Activated CD4-positive, alpha-beta T cell treated with anti-CD3 and anti-CD28 coated beads, Interleukin-2, amount 10 ng/mL, durations not matched to agents 7 days and 5 days (primary cell): ENCODE measurements at places on chromosomes 12 and 14. TPM values are rescaled to one million over a fixed set of nuclear protein-coding genes. Genes with fewer than 3 reads are reported as not detected.

- H3K4me1 ChIP-seq = peaks cover 8% of the 10 kb centered on the region
- H3K36me3 ChIP-seq = peaks cover 33% of the 10 kb centered on the region
- H3K4me3 ChIP-seq = no peak overlapping the region
- no peak for DNase-seq
- H3K27me3 ChIP-seq = no peaks in the 10 kb centered on the region
- H3K27ac ChIP-seq = no peak overlapping the region
These were observed 14.5 kb downstream of the KRAS start for GRCh38 chr12:25236190-25236589.

DNA sequence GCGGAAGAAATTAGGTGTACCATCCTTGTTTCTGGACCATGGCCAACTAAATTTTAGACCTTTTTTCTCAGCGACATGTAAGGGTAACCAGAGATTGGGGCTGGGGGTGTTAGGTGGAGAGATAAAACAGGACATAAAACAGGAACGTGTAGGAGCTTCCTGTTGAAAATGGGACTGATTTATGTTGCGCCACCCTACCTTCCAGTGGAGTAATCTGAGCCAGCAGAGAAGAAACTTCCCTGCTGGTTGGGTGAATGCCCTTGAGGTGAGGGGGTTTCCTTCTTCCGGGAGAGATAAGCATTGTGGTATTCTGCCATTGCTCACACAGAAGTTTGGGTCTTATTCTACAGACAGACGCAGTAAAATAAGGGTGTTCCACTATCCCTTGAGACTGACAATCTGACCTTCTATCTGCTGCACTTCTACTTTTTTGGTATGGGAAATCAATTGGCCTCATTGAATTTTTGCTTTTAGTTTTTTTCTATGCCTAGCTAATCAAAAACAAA is 417.6 kb downstream of the PCNX1 start:
- H3K27ac ChIP-seq = no peak overlapping the region
- peaks cover 76% of the 10 kb centered on the region for H3K4me1 ChIP-seq
- DNase-seq = peak; percentile 41
- H3K4me3 ChIP-seq = peak overlapping the region; percentile 37
- peaks cover 21% of the 10 kb centered on the region for H3K36me3 ChIP-seq

DNA sequence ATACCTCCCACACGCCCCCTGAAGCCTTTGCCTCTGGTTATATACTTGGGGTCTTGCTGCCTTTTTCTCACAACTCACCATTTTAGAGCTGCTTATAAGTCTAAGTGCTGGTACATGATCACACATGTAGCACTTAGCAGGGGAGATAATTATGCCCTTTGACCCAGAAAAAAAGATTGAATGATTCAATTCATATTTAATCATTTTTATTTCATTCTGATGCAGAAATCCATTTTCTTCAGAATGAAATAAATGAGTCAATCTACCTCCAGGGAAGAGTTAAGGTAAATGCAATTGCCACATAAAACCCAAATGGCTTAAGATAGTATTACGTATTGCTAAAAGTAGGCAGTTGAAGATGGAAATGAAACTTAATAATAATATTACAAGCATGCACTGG is 414.6 kb upstream of the PRICKLE1 start:
- no peak overlapping the region for H3K4me3 ChIP-seq
- no peak overlapping the region for H3K27ac ChIP-seq
- H3K27me3 ChIP-seq = no peaks in the 10 kb centered on the region
- no peaks in the 10 kb centered on the region for H3K4me1 ChIP-seq

- H3K36me3 ChIP-seq = no peaks in the 10 kb centered on the region
- no peak overlapping the region for H3K27ac ChIP-seq
- DNase-seq = no peak
- H3K27me3 ChIP-seq = peaks cover 10% of the 10 kb centered on the region
- no peak overlapping the region for H3K4me3 ChIP-seq
- no peaks in the 10 kb centered on the region for H3K4me1 ChIP-seq
These were observed 23.8 kb downstream of the ST8SIA1 start for GRCh38 chr12:22310709-22311108.

- H3K27me3 ChIP-seq = peaks cover 25% of the 10 kb centered on the region
- H3K4me1 ChIP-seq = no peaks in the 10 kb centered on the region
- DNase-seq = no peak
- no peak overlapping the region for H3K4me3 ChIP-seq
- no peaks in the 10 kb centered on the region for H3K36me3 ChIP-seq
These were observed 7.5 kb downstream of the WIF1 start for GRCh38 chr12:65113621-65114035.

DNA sequence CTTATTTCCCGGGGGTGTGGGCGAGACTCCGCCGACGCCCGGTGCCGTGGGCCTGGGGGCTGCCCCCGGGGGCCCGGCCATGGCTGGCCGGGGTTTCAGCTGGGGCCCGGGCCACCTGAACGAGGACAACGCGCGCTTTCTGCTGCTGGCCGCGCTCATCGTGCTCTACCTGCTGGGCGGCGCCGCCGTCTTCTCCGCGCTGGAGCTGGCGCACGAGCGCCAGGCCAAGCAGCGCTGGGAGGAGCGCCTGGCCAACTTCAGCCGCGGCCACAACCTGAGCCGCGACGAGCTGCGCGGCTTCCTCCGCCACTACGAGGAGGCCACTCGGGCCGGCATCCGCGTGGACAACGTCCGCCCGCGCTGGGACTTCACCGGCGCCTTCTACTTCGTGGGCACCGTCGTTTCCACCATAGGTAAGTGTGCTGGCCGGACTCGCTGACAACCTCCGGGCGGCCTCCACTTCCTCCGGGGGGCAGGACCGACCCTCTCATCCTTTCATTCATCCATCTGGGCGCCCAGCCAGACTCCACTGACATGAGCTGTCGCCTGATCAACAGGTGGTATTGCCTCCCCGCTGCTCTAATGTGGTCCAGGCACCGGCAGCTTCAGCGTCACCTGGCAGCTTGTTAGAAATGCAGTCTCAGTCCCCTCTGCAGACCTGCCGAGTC is 467 bp downstream of the KCNK13 start:
- peak overlapping the region; percentile 64 for H3K4me3 ChIP-seq
- peaks cover 24% of the 10 kb centered on the region for H3K4me1 ChIP-seq
- H3K27me3 ChIP-seq = peaks cover 64% of the 10 kb centered on the region
- DNase-seq = no peak

- H3K27ac ChIP-seq = no peak overlapping the region
- H3K4me1 ChIP-seq = peaks cover 40% of the 10 kb centered on the region
- DNase-seq = no peak
- H3K36me3 ChIP-seq = peaks cover 16% of the 10 kb centered on the region
These were observed 476 bp upstream of the TRAFD1 start for GRCh38 chr12:112124918-112125249.

GRCh38 chr12:132444957-132445883 is 44.7 kb upstream of the FBRSL1 start:
- no peaks in the 10 kb centered on the region for H3K27me3 ChIP-seq
- peak; percentile 88 for DNase-seq
- H3K4me1 ChIP-seq = peaks cover 62% of the 10 kb centered on the region

DNA sequence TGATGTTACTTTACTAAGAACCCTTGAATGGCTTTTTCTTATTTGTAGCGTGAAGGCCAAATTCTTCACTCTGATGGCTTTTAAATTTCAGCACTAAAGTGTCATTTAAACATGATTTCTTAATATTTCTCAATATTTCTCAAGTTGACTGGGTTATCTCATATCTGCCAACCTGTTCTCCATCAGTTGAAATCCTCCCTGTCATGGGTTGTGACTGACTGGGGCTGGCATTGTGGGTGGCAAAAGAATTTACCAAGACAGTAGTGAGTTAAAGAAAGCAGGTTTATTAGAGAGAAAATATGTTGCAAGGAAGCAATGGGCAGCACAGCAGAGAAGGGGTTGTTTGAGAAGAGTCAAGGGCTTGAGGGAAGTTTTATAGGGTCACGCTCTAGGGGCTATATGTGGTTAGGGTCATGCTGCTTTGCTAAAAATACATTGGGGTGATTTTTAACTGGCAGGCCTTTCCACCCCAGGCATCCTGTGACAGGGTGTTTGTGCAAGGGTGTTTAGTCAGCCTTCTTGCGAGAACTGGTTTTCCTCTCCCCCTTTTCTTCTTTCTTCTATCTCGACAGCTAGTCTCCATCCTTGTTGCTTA is 232.8 kb upstream of the SEL1L start:
- H3K4me3 ChIP-seq = no peak overlapping the region
- no peaks in the 10 kb centered on the region for H3K4me1 ChIP-seq
- no peak overlapping the region for H3K27ac ChIP-seq
- H3K27me3 ChIP-seq = no peaks in the 10 kb centered on the region
- no peaks in the 10 kb centered on the region for H3K36me3 ChIP-seq
- DNase-seq = no peak

GRCh38 chr12:104740668-104741067 is 217.4 kb downstream of the SLC41A2 start:
- H3K27me3 ChIP-seq = no peaks in the 10 kb centered on the region
- peaks cover 8% of the 10 kb centered on the region for H3K36me3 ChIP-seq
- peak; percentile 51 for DNase-seq
- peak overlapping the region; percentile 60 for H3K4me3 ChIP-seq
- H3K27ac ChIP-seq = peak overlapping the region; percentile 90
- H3K4me1 ChIP-seq = peaks cover 75% of the 10 kb centered on the region

- no peak for DNase-seq
- no peaks in the 10 kb centered on the region for H3K36me3 ChIP-seq
- H3K27ac ChIP-seq = no peak overlapping the region
- peaks cover 2% of the 10 kb centered on the region for H3K27me3 ChIP-seq
- H3K4me3 ChIP-seq = no peak overlapping the region
These were observed 171.1 kb downstream of the DACT1 start for GRCh38 chr14:58808828-58809227.

- H3K4me1 ChIP-seq = no peaks in the 10 kb centered on the region
- peaks cover 2% of the 10 kb centered on the region for H3K27me3 ChIP-seq
- no peak overlapping the region for H3K27ac ChIP-seq
- no peak for DNase-seq
- no peaks in the 10 kb centered on the region for H3K36me3 ChIP-seq
These were observed 10.8 kb downstream of the OR4Q3 start for GRCh38 chr14:19754172-19754571.

DNA sequence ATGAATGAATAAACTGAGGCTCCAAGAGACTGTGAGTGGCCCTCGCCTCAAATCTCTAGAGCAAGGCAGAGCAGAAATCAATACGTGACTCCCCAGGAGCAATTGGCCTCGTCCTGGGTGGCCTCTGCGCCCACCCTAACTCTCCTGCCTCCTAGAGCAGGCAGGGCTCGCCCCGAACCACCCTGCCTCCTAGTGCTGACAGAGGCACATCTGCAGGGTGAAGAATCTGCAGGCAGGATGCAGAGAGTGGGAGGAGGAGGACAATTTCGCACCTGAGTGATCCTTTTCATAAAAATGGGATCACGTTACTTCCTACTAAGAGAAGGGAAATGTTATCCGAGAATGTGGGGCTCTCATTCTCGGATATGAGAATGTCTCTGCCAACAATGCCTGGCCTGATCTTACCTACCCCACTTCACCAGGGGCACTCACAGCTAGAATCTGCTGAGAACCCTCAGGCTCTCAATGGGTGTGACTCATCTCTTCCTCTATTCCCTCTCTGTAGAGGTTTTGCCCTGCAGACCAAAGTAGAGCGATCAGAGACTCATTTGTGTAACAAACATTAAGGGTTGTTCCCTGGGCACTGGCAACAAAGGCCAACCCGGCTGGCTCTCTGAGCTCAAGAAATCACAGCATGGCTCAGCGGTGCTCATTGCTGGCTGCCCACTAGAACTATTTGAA is 61.7 kb upstream of the BCL2L14 start:
- DNase-seq = peak; percentile 66
- peaks cover 20% of the 10 kb centered on the region for H3K36me3 ChIP-seq
- peaks cover 75% of the 10 kb centered on the region for H3K4me1 ChIP-seq
- peak overlapping the region; percentile 68 for H3K4me3 ChIP-seq
- H3K27ac ChIP-seq = peak overlapping the region; percentile 97
- no peaks in the 10 kb centered on the region for H3K27me3 ChIP-seq

DNA sequence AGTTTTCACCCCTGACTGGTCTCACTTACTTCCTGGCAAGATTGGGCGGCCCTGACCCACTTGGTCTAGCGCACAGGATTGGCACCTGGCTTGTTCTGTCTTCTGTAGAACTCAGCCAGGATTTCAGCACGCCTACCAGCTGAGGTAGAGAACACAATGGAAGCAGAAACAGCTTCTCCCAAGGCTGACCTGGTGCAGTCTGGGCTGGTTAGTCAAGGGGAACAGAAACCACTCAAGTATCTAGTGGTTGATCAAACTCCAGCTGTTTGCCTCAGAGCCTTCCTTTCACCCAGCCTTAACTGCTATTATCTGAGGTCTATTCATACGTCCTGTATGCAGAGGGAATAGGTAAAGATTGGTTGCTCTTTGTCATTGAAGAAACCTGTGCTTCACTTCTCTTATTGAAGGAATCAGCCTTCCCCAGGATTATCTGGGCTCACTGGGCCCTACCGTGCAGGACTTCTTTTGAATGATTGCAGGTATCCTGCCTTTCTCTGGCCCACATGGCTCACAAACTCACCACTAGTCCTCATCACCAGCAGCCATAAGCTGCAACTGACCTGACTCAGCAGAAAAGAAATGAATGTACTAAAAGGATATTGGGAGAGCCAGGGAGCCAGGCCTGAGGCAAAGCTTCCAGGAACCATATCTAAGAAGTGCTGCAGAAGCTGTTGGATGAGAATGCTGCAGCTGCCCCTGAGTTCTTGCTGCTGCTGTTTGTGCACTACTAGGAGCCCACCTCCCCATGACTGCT is 2.5 kb upstream of the PLEKHD1 start:
- no peaks in the 10 kb centered on the region for H3K36me3 ChIP-seq
- no peak overlapping the region for H3K4me3 ChIP-seq
- peaks cover 46% of the 10 kb centered on the region for H3K27me3 ChIP-seq

DNA sequence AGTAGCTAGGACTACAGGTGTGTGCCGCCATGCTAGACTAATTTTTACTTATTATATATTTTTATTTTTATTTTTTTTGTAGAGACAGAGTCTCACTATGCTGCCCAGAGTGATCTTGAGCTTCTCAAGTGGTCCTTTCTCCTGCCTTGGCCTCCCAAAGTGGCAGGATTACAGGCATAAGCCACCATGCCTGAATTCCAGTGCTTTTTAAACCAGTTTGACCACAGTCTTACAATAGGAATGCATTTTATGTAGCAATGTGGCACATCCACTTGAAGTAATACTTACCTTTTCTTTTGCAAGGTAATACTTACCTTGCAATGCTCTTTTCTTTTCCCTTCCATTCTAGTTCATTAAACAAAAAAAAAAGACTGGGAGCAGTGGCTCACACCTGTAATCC is 38.0 kb upstream of the CPM start:
- no peaks in the 10 kb centered on the region for H3K36me3 ChIP-seq
- no peak overlapping the region for H3K4me3 ChIP-seq
- no peaks in the 10 kb centered on the region for H3K4me1 ChIP-seq
- no peaks in the 10 kb centered on the region for H3K27me3 ChIP-seq
- H3K27ac ChIP-seq = no peak overlapping the region

Gene CPM
- total RNA-seq = 0.27 TPM

Gene KRT6A
- not detected for total RNA-seq

Gene ARHGAP9
- total RNA-seq = 259 TPM

Gene PROX2
- total RNA-seq = not detected

Gene AMIGO2
- total RNA-seq = 10.3 TPM

Gene COL2A1
- total RNA-seq = not detected

Gene DNAL1
- 7.7 TPM for total RNA-seq

Gene PLEKHH1
- 0.29 TPM for total RNA-seq

Gene WNT1
- 0.29 TPM for total RNA-seq

Gene TBC1D30
- 0.20 TPM for total RNA-seq

Gene SOAT2
- total RNA-seq = 1.7 TPM
